RCC 7860 (cell line): ENCODE measurements at places on chromosomes 16 and 17.

GRCh38 chr16:73792199-73793020 is 504.2 kb upstream of the PSMD7 start:
- DNase-seq = no peak

DNA sequence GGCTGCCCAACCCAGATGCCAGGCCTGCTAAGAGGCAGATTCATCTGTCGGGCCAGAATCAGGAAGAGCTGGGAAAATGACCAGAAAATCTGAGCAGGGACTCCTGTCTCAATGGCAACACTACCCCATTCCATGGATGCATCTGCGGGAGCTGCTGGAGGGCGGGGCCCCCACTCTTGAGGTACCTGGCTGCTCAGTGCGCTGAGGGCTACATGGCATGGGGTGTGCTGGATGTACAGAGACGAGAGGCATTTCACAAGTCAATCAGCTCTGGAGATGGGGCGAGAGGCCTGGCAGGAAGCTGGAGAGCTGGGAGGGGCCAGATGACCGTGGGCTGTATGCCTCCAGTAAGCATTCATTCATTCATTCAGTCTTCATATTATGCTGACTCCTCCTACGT is 6.4 kb downstream of the SDK2 start:
- no peak for DNase-seq

GRCh38 chr17:80804466-80804865 is 187.2 kb upstream of the CHMP6 start:
- DNase-seq = no peak

DNA sequence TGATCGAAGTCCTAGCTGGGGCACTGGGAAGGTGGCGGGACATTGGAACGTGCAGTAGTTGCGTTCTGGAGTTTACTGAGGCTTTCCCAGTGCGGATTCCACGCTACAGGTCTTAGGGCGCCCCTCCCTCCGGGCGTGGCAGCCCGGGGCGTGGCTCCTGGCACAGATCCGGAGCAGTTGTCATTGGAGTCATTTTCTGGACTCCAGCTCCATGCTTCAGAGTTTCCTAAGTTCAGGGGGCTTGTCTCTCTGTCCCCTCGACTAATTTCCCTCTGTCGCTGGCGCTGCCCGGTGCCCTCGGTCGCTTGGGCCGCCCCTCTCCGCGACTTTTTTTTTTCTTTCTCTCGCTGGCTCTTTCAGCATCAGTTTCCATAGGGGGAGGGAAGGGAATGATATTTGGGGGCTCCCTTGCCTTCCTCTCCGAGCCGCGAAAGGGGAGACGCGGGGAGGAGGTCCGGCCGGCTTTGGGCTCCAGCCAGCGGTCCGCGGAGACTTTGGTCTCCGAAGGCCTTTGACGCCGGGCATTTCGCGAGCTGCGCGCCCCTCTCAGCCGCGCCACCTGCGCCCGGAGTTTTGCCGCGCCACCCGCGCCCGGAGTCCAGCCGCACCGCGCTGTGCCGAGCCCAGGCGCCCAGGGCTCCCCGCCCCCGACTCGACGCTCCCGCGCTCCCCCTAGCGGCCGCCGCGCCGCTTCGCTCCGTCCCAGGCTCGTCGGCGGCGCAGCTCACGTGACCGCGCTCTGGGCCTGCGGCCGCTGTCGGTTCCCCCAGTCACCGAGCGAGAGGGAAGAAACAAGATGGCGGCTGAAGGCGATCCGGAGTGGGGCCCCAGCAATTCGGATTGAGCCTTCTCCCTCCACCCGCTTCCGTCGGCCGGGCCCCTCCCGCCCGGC is at the start of gene BPTF:
BPTF (plus strand) TSS at position 769 of the 892 bp plus-strand sequence. CDS start 222 bp downstream, outside the sequence.
- DNase-seq = peak; percentile 78

DNA sequence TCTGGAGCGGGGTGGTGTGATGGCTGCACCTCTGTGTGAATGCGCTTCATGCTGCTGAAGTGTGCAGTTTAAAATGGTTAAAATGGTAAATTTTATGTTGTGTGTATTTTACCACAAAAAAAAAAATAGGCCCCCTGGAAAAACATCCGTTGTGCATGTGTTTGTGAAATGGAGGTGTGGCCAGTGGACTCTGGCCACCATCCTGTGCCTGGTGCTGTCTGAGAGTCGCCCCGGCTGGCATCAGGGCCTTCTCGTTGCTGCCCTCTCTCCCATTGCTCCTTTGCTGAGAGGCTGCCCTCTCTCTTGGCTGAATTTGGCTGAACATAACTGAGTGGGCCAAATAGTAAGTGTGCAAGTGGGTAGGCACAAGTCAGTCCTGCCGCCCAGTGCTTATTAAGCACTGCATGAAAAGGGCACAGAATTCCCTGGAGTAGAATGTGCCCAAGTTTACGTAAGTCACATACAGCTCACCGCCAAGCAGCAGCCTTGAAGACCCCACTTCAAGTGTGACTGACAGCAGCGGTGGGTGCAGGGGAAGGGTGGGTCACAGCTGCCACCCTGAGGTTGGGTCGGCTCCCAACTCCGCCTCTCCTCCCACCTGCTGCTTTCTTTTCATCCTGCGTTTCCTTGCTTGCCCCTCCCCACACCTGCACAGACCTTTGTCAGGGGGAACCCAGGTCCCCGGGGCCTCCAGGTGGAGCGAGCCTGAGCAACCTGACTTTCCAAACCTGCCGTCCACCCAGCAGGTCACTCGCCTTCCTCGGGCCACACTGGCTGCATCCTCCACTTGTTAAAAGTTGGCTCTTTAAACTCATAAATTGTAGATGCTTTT is 46.8 kb downstream of the FOXK2 start:
- no peak for DNase-seq

DNA sequence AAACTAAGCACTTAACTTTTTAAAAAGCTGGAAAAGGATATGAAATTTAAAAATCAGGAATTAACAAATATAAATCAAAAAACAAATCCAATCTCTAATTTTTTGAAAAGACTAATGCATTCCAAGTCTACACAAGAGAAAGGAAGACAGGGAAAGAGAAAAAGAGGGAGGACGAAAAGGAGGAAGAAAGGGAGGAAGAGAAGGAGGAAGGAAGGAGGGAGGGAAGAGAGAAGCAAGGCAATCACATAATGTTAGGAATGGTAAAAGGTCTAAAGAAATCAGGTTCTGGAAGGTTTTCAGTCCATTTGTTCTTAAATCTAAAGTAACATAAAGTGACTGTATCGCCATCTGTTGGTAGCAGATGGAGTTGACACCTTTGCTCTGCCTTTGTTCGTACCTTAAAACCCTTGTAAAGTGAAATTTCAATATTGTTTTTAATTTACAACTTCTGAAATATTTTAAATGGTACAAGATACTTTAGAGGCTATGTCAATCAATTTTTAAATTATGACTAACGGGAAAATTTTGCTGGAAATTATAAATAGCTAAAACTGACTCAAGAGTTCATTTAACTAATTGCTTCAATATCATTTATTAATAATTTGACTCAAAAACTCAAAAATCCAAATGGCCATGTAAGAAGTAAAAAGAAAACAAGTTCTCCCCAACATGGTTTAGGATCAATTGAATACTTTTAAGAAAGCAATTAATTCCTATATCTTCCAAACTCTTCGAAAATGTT is 20.4 kb upstream of the CDYL2 start:
- DNase-seq = peak; percentile 33

GRCh38 chr17:19296786-19297778 is 59.9 kb downstream of the EPN2 start:
- DNase-seq = no peak

DNA sequence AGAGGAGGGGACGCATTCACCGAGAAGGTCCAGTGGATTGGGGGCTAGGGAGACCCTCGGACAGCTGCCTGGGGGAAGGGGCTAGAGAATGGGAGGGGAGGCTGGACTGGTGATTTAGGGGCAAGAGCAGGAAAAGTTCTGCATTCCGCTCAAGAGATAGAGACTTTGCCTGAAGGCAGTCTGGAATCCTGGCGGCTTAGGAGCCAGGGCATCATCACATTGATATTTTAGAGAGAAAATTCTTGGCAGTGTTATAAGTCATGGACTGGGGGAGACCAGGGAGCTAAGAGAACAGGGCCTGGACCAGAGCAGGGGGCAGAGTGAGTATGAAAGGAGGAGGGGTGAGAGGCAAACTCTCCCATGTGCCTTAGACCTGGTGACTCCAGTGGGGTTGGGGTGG is 35.8 kb downstream of the MSI2 start:
- no peak for DNase-seq

DNA sequence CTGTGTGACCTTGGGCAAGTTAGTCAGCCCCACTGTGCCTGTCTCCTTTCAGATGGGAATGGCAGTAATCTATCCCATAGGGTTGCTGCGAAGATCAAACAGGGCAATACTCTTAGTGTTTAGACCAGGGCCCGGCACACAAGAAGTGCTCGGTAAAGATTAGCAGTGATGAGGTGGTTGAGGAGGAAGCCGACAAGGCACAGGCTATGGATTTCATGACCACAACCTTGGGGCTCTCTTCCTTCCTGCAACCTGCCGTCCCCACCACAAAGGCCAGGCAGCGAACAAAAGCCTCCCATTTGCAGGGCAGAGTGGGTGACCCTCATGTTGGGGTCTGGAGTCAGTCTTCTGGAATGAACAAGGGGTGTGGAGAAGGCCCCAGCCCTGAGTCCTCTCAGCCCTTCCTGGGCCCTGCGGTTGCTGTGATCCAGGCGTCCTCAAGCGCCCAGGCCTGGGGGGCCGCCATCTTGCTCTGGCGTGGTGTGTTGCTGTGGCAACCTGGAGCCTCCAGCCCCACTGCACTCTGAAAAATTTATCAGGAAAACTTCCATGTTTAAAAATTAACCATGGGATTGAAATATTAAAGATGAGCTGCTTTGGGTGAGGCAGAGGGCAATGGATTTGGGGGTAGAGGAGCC is 9.8 kb downstream of the ADAM11 start:
- no peak for DNase-seq

- DNase-seq = no peak
Observed at GRCh38 chr16:17306745-17307144, 164.0 kb downstream of the XYLT1 start.

DNA sequence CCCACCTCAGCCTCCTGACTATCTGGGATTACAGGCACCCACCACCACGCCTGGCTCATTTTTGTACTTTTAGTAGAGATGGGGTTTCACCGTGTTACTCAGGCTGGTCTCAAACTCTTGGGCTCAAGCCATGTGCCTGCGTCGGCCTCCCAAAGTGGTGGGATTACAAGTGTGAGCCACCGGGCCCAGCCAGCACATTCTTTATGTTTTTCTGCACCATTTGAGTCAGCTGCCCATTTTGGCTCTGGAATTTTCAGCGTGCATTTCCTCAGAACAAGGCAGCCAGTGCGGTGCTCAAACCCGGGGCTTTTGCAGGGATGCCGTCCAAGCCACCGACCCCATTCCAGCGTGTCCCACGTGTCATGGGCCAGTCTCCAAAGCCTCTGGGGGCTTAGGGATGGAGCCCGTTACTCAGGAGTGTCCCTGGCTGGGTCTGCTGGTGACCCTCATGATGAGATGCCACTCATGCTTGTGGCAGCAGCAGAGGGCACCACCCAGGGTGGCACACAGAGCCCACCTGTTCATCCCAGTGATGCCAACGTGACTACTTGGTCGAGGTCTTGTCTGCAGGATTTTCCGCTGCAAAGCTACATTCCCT is 3.7 kb upstream of the RAB40C start:
- no peak for DNase-seq

- DNase-seq = peak; percentile 100
Observed at GRCh38 chr16:2835638-2836493, 5.8 kb downstream of the ZG16B start.

DNA sequence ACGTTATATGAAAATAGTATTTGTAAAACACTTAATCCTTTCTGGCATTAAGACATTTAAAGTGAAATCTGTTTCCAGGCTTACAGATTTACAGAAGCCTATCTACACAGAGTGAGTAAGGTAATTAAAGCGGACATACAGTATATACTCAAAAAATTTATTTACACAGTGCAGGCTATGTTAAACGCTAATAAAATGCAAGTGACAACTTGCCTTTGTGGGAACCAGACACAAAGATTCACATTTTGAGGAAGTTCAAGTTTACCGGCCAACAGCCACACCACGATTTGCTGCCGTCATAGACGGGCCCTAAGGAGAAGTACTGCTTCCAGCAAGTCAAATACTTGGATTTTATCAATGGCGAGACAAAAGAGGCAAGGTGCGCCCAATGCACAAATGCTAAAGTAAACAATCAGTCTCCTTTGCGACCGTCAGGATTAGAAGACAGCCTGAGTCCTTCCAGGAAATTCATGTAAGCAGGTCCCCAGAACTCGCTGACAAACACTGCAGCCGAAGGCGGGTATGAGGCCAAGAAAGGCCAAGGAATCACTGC is 801 bp downstream of the VPS35 start:
- DNase-seq = no peak

DNA sequence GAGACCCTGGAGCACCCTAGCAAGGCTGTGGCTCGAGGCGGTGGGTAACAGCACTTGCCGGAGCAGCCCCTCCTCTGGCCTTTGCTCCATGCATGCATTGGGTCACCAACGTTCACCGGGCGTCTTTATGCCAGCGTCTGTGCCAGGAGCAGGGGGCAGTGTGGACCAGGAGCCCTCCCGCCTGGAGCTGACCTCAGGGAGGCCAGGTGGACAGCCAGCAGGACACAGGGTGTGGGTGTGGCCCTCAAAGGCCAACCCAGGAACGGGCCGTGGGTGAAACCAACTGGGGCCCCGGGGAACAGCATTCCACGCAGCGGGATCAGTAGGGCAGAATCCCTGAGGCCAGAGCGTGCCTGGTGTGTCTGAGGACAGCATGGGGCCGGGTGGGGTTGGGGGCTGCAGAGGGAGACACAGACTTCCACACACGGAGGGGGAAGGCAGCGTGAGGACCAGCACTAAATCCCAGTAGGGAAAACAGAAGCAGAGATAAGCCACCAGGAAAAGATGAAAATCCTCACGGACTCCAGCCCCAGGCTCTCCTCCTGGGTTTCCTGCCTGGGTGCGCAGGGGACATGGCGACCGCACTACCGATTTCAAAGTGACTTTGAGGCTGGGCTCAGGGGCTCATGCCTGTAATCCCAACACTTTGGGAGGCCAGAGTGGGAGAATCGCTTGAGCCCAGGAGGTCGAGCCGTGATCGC is 2.9 kb upstream of the CD7 start:
- no peak for DNase-seq

DNA sequence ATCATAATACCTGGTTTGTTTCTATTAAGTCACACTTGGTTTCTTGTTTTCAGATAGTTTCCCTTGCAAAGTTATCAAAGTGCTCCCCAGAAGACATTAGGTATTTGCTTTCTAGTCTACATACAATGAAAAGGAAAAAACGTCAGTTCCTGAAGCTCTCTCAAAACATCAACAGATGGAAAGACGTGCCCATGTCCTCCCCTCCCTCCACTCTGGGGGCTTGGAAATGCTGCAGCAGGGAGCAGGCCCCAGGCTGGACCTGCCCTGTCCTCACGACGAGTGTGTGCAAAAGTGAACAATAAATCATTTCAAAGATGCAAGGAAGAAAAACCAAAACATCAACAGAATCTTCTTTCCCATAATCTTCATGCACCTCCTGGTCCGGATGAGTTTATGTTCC is 118.5 kb downstream of the USP22 start:
- no peak for DNase-seq

GRCh38 chr16:82993926-82994325 is 367.2 kb downstream of the CDH13 start:
- DNase-seq = no peak
